Ovary (tissue), 10 donors: ENCODE measurements at places on chromosomes 1 and 21. TPM values are rescaled to one million over a fixed set of nuclear protein-coding genes. Genes with fewer than 3 reads are reported as not detected.

PITHD1 gene
- polyA plus RNA-seq = 55.0 TPM

DNA sequence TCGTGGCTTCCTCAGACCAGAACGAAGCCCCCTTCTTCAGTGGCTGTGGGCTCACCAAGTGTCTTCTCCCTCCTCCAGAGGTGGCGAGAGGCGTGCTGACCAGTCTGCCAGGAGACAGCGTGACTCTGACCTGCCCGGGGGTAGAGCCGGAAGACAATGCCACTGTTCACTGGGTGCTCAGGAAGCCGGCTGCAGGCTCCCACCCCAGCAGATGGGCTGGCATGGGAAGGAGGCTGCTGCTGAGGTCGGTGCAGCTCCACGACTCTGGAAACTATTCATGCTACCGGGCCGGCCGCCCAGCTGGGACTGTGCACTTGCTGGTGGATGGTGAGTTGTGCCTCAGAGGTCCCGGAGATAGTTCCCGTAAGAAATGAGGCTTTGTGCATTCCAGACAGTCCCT, 24.0 kb downstream of the IL6R start:
- no peak overlapping the region for H3K27ac ChIP-seq
- H3K36me3 ChIP-seq = no peaks in the 10 kb centered on the region
- no peak for DNase-seq
- H3K4me1 ChIP-seq = peaks cover 4% of the 10 kb centered on the region

GRCh38 chr1:160576884-160577283, 2.4 kb downstream of the CD84 start:
- H3K36me3 ChIP-seq = no peaks in the 10 kb centered on the region
- H3K4me3 ChIP-seq = no peak overlapping the region
- H3K27me3 ChIP-seq = no peaks in the 10 kb centered on the region

- no peaks in the 10 kb centered on the region for H3K4me1 ChIP-seq
- no peaks in the 10 kb centered on the region for H3K36me3 ChIP-seq
- H3K4me3 ChIP-seq = no peak overlapping the region
- no peaks in the 10 kb centered on the region for H3K27me3 ChIP-seq
- no peak for DNase-seq
- H3K27ac ChIP-seq = no peak overlapping the region
Observed at GRCh38 chr1:87449348-87449963, 120.8 kb downstream of the LMO4 start.

CYP4X1 gene
- 6.8 TPM for polyA plus RNA-seq

OR2AK2 gene
- polyA plus RNA-seq = not detected

DNA sequence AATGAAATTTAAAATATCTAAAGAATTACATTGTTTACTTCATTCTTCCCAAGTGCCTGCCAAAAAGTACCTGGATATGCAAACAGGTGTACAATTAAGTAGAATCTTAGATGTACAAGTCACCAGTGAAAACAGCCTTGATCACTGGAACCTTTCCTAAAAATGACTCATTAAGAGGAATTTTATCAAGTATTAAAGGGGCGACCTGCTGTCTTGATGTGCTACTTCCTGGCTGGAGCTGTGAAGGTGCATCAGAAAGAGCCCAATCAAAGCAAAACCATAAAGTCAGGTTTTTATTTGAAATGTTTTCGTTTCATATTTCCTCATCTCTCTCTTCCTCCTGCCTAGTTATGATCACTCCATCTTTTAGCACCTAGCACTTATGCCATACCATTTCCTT, 33.4 kb downstream of the IFI44 start:
- no peak overlapping the region for H3K4me3 ChIP-seq
- DNase-seq = no peak
- H3K27ac ChIP-seq = no peak overlapping the region
- H3K4me1 ChIP-seq = no peaks in the 10 kb centered on the region
- H3K36me3 ChIP-seq = no peaks in the 10 kb centered on the region

GRCh38 chr1:174174461-174175329, 15.4 kb downstream of the RABGAP1L start:
- no peak overlapping the region for H3K27ac ChIP-seq
- H3K27me3 ChIP-seq = no peaks in the 10 kb centered on the region
- no peak for DNase-seq

DNA sequence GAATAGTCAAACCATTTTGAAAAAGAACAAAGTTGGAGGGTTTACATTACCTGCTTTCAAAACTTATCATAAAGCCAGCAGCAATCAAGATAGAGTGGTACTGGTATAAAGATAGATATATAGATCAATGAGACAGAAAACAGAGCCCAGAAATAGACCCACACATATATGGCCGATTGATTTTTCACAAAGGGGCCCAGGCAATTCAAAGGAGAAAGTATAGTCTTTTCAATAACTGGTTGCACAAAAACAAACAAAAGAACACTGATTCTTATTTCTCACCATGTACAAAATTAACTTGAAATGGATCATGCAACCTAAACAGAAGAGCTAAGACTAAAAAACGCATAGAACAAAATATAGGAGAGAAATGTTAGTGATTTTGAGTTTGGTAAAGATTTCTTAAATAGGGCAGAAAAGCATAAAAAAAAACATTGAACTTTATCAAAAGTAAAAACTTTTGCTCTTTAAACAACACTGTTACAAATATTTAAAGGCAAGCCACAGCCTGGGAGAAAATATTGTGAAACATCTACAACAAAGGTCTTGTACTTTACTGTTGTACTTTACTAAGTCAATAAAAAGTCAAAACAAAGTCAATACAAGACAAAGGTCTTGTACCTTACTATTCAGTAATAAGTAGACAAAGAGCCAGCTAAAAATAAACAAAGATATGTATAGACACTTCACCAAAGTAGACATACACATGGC, 50.2 kb downstream of the ST3GAL3 start:
- no peak for DNase-seq
- H3K27me3 ChIP-seq = no peaks in the 10 kb centered on the region
- no peak overlapping the region for H3K27ac ChIP-seq
- no peaks in the 10 kb centered on the region for H3K36me3 ChIP-seq
- H3K4me1 ChIP-seq = no peaks in the 10 kb centered on the region

- no peaks in the 10 kb centered on the region for H3K27me3 ChIP-seq
- DNase-seq = no peak
- H3K27ac ChIP-seq = no peak overlapping the region
- no peaks in the 10 kb centered on the region for H3K4me1 ChIP-seq
- H3K4me3 ChIP-seq = no peak overlapping the region
- H3K36me3 ChIP-seq = no peaks in the 10 kb centered on the region
Observed at GRCh38 chr1:211951856-211952255, 83.5 kb downstream of the INTS7 start.

DNA sequence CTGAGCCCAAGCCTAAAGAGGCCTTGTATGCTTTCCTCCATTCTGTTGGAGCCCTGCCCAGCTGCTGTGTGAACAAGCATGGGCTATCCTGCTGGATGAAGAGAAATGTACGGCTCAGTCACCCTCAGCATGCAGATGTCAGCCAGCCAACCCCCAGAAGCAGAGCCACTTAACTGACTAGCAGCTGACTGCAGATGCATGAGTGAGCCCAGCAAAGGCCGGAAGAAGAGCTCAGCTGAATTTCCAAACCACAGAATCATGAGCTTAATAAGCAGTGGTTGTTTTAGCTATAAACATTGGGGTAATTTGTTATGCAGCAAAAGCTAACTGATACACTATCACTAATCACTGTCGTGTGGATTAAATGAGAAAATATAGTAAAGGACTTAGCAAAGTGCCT, 39.0 kb downstream of the FOXO6 start:
- no peaks in the 10 kb centered on the region for H3K27me3 ChIP-seq
- H3K27ac ChIP-seq = no peak overlapping the region
- no peaks in the 10 kb centered on the region for H3K4me1 ChIP-seq
- DNase-seq = no peak

COQ8A gene
- polyA plus RNA-seq = 59.9 TPM

TACSTD2 gene
- 1.2 TPM for polyA plus RNA-seq

GRCh38 chr1:228022571-228023293, 15.9 kb downstream of the WNT3A start:
- H3K4me3 ChIP-seq = no peak overlapping the region
- H3K4me1 ChIP-seq = no peaks in the 10 kb centered on the region
- no peak for DNase-seq
- H3K27me3 ChIP-seq = no peaks in the 10 kb centered on the region

FCRL2 gene
- 0.12 TPM for polyA plus RNA-seq

TMEM200B gene
- polyA plus RNA-seq = 22.6 TPM

OR10Z1 gene
- polyA plus RNA-seq = not detected

DNA sequence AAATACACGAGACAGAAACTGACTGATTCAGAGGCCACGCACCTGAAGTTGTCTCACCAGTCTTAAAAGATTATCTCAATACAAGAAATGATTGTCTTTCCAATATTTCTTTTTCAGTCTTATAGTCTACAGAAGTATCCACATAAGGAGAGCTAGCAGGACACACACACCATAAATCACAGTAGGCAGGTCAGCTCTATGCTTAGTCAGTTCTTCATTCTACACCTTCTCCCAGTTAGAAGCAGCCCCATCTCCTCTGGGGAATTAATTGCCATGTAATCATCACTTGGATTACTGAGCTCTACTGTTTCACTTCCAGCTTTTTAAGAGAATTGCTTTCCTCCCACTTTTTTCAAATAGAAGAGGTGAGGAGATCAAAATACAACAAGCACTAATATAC, 59.6 kb downstream of the SMYD3 start:
- H3K27ac ChIP-seq = no peak overlapping the region
- H3K27me3 ChIP-seq = no peaks in the 10 kb centered on the region
- no peak overlapping the region for H3K4me3 ChIP-seq
- H3K36me3 ChIP-seq = no peaks in the 10 kb centered on the region
- no peaks in the 10 kb centered on the region for H3K4me1 ChIP-seq
- DNase-seq = no peak

KIRREL1 gene
- polyA plus RNA-seq = 45.5 TPM

SPRR2G gene
- polyA plus RNA-seq = not detected

GRCh38 chr1:15137809-15138208, 15.7 kb upstream of the TMEM51 start:
- no peak overlapping the region for H3K27ac ChIP-seq
- DNase-seq = no peak
- H3K36me3 ChIP-seq = no peaks in the 10 kb centered on the region
- H3K27me3 ChIP-seq = no peaks in the 10 kb centered on the region

PIK3R3 gene
- 6.5 TPM for polyA plus RNA-seq

DNA sequence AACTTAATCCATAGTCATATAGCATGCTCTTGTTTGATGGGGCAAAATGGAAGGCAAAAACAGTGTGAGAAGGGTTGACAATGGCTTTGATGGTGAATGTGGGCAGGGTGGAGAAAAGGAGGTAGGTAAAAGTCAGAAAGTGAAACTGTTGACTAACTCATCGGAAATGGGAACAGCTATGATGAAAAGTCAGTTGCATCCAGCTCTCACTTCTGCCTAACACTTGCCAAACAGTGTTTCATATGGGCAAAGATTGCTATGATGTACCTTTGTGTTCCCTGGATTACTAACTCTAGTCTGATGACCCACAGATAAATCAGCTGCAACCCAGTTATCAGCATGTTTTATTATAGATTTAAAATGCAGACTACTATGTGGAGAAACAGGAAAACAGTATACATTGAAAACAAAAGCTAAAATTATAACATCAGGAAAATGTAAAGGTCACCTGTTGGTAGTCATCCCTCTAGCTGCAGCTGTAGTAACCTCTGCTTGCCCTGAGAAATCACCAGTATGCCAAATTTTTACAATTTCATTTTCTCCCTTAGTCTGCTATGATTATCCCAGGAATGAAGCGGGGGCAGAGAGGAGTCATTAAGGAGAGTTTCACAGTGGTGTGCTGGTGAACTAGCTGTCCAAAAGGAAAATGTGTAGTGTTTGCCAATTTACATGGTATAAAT, 11.7 kb downstream of the TNFSF18 start:
- no peak for DNase-seq
- no peaks in the 10 kb centered on the region for H3K4me1 ChIP-seq
- no peak overlapping the region for H3K27ac ChIP-seq
- H3K4me3 ChIP-seq = no peak overlapping the region
- H3K36me3 ChIP-seq = no peaks in the 10 kb centered on the region
- H3K27me3 ChIP-seq = no peaks in the 10 kb centered on the region

- H3K4me1 ChIP-seq = no peaks in the 10 kb centered on the region
- no peaks in the 10 kb centered on the region for H3K27me3 ChIP-seq
- no peak overlapping the region for H3K4me3 ChIP-seq
- DNase-seq = no peak
Observed at GRCh38 chr21:41823166-41823565, 56.0 kb downstream of the PRDM15 start.

GPR157 gene
- 3.1 TPM for polyA plus RNA-seq

SLAMF9 gene
- polyA plus RNA-seq = not detected

DNA sequence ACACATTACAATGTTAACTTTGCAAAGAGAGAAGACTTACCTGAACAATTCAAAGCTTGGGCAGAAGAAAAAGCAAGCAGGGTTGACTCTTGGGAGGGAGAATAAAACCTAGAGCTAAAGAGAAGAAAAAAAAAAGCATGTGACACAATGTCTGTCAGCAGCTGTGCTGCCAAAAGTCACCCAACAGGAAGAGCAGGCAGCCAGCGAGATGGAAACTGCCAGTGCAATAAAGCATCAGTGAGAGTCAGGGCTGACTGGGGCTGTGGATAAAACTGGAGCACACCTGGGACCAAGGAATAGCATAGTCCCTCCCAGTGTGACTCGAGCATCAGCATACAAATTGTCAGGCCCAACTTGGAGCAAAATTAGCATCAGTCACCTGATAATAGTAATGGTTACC, 65.0 kb upstream of the SLC22A15 start:
- no peak overlapping the region for H3K4me3 ChIP-seq
- no peaks in the 10 kb centered on the region for H3K4me1 ChIP-seq
- no peaks in the 10 kb centered on the region for H3K36me3 ChIP-seq

- no peaks in the 10 kb centered on the region for H3K36me3 ChIP-seq
- DNase-seq = no peak
- H3K27ac ChIP-seq = no peak overlapping the region
- H3K27me3 ChIP-seq = no peaks in the 10 kb centered on the region
- no peak overlapping the region for H3K4me3 ChIP-seq
Observed at GRCh38 chr1:94614996-94615395, 73.4 kb upstream of the F3 start.

GRCh38 chr1:211885747-211886522, 55.4 kb upstream of the LPGAT1 start:
- no peaks in the 10 kb centered on the region for H3K36me3 ChIP-seq
- H3K4me3 ChIP-seq = no peak overlapping the region
- no peak for DNase-seq
- H3K4me1 ChIP-seq = no peaks in the 10 kb centered on the region

TNNI3K gene
- 1.1 TPM for polyA plus RNA-seq

SNRPE gene
- polyA plus RNA-seq = 148 TPM

HES5 gene
- polyA plus RNA-seq = 0.13 TPM

NPHP4 gene
- polyA plus RNA-seq = 5.7 TPM

DNA sequence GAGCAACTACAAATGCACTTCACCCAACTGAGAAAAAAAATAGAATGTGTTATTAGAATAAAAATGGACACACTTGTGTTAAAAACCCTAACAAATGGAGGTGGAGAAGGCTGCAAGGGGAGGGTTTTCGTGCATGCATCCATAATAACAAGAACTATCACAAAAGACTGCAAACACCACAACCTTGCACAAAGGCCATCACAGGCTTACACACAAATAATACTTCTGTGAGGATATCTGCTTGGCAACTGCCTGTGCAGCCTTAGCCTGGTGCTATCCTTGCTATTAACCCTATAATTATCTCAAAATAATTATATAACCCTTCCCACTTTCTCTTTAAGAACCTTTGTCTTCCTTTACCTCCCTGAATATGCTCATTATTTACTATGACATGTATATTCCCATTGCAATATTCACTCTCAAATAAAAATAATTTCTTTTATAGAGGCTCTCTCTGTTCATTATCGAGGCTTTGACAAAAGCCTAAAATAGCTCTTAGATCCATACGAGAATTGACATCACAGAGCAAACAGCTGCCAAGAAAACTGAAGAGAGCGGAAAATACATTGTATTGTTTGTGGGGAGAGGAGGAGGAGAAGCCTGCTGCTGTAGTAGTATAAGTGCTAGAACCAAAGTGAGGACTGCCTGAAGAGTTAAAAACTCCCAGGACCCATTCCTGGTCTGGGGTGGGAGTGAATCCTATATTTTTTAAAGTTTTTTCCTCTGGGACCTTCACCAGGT, 1768.7 kb downstream of the BRINP3 start:
- H3K27ac ChIP-seq = no peak overlapping the region
- H3K4me1 ChIP-seq = no peaks in the 10 kb centered on the region
- H3K4me3 ChIP-seq = no peak overlapping the region
- no peaks in the 10 kb centered on the region for H3K27me3 ChIP-seq
- H3K36me3 ChIP-seq = no peaks in the 10 kb centered on the region
